ENCODE measurements at places on chromosomes 6 and 20.
A peak's percentile ranks its signal among the peaks of the same experiment; 100 is the strongest.

DNA sequence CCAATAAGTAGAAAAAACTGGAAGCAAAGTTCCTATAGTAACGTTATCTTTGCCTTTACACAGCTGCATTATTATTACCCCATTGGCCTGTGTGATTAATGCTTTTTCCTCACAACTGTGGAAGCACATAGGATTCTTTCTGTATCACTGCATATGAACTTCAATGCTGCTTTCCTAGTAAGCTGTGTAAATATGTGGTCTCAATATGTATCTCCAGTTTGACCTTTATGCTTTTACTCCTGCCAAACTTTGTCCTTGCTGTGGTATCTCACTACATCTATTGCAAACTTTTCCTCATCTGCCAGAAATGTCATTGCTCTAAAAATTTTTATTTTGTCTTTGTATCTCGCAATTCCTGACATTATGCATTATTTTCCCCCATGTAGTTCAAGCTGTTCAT lies 168.6 kb downstream of the ZFAND3 start:
- no peak for DNase-seq

DNA sequence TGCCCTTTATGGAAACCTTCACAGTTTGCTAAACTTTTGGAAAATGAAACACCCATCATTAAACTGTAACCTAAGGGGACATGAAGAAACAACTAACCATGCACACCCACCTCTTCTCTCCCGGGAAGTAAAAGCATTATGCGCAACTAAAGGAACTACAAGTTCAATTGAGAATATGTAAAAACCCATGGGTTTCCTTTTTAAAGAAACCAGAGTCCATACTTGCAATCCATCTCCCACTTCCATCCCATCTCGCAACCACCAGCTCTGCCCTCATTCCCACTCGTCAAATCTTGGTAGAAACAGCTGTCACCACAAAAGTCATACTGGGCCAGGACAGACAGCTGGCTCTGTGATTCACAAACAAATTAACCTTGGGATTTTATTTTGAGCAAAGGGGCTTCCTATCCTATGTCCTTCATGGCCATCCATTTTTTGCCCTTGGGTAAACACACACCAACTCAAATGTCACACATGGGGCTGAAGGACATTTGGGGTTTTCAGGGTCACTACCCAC lies 81.5 kb downstream of the HAO1 start:
- DNase-seq: no peak

- no peak for DNase-seq
These were observed 85.4 kb downstream of the CD40 start for GRCh38 chr20:46203510-46203837.

DNA sequence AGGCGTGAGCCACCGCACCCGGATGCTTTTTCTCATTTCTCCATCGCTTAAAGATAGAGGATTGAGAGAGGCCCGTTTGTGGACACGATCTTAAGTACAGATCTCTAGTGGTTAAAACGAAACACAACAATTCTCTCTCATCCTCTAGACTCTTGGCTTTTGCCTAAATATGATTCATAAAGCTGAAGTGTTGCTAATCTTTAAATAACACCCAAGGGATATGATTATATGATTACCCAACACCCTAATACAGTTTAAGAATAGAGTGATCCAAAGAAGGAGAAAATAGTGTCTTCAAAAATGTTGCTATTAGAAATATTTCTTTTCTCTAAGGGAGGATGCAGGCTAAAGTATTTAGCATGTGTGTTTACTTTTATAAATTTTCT lies 50.4 kb downstream of the MTHFD1L start:
- DNase-seq: no peak

- no peak for DNase-seq
These were observed 50.7 kb downstream of the SLC26A8 start for GRCh38 chr6:35973670-35974222.

DNA sequence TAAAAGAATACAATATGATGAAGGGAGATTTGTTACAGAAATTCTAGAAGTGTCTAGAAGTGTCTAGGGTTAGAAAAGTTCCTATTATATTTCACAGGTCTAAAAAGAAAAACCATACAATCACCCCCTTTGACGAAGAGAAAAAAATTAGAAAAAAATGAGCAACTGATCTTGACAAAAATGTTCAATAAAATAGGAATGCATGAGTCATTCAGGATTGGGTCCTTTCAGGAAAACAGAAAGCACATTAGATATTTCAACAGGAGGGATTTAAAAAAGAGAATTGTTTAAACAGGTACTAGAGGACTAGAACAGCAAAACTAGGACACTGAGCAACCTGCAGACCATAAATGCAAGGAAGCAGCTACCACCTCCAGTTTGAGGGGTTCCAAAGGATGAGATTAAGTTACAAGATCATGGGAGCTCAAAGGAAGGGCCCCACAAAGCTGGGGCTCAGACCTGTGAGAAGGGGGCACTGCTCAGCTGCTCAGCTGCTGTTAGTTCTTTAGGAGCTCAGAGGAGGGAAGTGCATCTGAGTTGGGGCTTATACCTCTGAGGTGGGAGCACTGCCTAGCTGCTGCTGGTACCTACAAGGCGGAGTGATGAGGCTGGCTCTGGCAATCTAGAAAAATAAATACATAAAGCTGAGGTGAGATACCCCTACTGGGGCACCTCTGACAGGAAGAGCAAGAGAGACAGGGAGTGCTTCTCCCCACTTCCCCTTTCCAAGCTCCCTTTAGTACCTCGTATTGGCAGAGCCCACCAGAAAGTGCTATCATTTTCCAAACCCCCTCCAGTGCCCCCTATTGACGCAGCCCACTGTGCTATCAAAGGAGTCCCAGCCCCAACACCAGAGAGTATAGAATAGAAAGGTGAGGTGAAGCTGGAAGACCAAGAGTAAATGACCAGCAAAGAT lies 27.1 kb upstream of the BEND6 start:
- no peak for DNase-seq

DNA sequence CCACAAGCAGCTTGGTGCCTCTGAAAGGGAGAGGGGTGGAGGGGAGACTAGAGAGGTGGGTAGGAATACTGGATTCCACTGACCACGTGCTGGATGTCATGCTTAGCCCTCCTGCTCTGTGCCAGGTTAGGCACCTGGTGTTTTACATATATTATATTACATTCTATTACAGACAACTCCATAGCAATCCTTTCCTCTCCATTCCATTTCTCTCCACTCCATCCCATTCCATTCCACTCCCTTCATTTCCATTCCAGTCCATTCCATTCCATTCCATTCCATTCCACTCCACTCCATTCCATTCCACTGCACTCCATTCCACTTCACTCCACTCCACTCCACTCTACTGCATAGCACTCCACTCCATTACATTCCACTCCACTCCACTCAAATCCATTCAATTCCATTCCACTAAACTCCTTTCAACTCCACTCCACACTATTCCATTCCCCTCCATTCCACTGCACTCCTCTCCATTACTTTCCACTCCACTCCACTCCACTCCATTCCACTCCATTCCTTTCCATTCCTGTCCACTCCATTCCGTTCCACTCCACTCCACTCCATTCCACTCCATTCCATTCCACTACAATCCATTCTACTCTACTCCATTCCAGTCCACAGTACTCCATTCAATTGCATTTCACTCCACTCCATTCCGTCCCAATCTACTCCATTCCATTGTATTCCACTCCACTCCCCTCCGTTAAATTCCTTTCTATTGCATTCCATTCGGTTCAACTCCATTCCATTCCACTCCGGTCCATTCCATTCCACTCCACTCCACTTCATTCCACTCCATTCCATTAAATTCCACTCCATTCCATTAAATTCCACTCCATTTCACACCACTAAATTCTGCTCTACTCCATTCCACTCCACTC lies 27.2 kb upstream of the DEFB125 start:
- DNase-seq: no peak

- no peak for DNase-seq
These were observed 47.3 kb downstream of the ITCH start for GRCh38 chr20:34410336-34410735.

DNA sequence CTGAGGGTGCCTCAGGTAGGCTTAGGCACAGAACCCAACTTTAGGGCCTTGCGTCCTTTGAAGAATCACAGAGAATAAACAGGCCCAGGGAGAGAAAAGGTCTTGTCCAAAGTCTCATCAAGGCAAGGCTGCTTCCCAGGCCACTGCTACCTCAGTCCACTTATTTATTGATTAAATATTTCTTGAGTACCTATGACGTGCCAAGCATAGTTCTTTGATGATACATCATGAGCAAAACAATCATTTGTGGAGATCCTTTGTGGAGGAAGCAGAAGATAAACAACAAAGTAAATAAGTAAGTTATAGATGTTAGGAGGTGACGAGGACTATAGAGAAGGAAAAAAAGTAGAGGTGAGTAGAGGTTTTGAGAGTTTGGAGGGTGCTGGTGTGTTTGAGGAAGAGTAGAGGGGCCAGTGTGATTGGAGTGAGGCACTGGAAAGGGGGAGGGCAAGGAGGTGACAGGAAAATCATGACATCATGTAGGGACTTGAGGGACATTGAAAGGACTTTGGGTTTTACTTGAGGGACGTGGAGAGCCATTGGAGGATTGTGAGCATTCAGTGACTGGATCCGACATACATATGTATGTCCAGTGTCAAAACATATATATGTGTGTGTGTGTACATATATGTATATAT lies 14.1 kb upstream of the CHMP4B start:
- no peak for DNase-seq

DNA sequence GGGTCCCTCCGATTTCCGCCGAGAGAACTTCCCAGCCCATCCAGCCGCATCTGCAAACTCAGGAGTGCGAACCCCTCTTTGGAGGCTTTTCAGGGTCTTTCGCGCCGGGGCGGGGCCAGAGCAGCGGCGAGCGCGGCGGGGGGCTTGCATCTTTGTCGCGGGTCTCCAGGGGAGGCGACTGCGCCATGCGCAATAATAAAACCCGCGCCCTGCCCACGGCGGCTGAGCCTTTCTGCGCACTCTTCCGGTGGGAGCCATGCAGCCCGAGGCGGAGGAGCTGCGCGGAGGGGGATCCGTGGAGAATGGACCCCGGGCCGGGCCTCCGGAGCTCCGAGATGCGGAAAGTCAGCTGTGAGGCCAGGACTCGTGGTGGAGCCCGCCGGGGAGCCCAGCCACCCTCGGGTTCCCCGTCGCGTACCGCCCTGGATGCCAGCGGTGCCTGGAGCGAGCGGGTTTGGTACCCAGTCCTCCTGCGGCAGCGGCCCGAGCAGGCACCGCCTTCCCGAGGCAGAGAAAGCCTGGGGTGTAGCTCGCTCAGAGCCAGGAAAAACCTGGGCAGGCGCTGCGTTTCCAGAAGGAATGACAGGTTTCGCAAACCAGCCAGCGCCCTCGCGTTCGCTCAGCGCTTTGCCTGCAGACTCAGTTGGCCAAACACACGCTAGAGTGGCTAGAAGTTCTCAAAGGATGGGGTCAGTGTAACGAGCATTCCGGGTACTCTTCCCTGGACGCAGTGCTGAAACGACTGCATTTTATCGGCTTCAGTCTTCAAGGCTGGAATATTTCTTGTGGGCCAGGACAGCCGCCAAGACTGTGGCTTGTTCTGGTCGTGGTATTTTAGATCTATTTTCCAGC lies 1.2 kb downstream of the AKAP12 start:
- no peak for DNase-seq

DNA sequence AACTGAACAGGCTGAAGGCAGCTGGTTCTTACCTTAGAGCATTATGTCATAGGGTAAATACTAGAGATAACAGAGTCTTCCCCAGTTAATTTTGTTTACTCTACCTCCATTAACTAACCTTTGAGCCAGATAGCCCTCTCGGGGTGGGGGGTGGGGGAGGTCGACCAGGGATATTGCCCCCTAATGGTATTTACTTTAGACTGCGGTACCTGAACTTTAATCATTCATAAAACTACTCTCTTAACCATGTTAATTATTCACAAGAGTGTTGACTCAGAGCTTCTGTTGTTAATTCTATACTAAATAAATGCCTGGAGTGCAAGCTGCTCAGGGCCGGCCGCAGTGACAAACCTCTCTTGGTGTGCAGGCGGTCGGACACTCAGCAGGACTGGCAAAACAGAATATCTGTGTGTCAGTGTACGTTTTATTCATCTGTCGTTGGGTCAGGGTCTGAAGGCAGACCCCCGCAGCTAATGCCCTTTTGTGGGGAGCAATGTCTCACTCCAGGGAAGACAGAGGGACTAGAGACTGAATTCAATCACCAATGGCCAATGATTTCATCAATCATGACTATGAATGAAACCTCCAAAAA lies 152.4 kb upstream of the COL21A1 start:
- no peak for DNase-seq

DNA sequence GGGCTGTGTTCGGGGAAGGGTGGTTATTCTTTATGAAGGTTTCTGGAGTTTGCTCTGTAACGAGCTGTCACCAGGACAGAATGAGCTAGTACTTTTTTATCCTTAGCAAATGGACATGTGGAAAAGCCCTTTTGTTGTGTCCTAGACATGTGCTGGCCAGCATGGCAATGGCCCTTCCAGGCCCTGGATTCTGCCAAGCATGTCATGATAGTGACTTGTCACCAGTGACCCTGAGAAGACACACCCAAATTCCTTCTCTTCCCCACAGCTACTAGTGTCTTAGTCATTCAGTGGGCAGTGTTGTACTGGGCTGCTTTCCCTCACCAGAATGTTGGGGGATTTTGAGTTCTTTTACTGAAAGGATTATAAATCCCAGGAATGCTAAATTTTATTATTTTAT lies 74.0 kb upstream of the XRN2 start:
- DNase-seq: no peak

GRCh38 chr6:20402342-20403069 lies 827 bp downstream of the E2F3 start:
- peak; percentile 21 for DNase-seq

- DNase-seq: no peak
These were observed 95.4 kb downstream of the ADGRB3 start for GRCh38 chr6:68730291-68731054.
